CD4-positive, alpha-beta T cell treated with Interleukin-4 for 4 hours (primary cell): ENCODE measurements at places on chromosomes 1 and 21.

- DNase-seq, result no peak
Measured at GRCh38 chr1:14880456-14881316, 272.9 kb upstream of the TMEM51 start.

- DNase-seq, result no peak
Measured at GRCh38 chr21:36858320-36858957, 108.0 kb downstream of the HLCS start.

DNA sequence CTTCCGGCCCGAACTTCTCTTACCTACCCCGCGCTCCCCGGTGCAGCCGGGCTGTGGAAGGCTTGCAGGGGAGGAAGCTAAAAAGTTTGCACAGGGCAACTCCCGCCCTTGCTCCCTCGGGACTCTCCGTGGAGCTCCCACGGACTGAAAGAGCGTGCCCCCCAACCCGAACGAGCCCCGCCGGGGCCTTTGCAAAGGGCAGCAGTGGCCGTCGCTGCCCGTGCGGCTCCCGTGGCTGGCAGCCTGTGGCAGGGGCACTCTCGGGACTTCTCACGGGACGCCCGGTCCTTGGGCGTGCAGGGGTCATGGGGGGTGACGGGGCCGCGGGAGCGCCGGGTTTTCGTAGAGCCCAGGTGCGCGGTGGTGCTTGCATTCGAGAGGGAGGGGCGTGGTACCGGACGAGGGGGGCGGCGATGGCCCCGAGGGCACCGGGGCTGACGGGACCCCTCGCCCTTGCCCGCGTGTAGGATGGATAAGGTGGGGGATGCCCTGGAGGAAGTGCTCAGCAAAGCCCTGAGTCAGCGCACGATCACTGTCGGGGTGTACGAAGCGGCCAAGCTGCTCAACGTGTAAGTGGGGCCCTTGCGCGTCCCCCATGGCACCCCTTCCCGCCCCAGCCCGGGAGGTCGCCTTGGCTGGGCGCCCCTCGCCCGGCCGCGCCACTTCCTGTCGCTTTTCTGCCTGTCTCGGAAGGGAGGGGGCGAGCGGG, 711 bp downstream of the GADD45A start:
- peak; percentile 30 for DNase-seq

DNA sequence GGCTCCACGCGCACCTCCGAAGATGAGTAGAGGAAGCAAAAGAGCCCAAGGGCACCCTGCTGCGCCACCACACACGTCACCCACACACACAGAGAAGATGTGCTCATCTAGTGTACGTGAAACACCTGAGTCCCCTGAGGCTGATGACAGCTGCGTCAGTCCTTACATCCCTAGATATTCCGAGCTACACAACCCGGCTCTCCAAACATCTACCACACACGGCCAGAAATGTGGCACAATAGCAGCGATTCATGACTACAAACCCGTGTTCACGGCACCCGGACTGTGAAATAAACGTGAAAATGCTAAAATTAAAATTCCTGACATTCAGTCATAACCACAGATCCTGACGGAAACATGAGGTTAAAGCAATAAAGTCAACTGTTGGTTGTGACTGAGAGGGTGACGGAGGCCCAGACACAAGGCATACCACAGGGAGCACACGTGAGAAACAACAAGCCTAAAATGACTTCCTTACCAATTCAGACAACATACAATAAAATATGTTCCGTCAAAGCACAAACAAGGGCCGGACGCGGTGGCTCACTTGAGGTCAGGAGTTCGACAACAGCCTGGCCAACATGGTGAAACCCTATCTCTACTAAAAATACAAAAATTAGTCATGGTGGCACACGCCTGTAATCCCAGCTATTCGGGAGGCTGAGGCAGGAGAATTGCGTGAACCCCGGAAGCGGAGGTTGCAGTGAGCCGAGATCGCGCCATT, 7.3 kb downstream of the SSU72 start:
- no peak for DNase-seq

- DNase-seq, result no peak
Measured at GRCh38 chr1:113192242-113192641, 119.2 kb downstream of the LRIG2 start.

DNA sequence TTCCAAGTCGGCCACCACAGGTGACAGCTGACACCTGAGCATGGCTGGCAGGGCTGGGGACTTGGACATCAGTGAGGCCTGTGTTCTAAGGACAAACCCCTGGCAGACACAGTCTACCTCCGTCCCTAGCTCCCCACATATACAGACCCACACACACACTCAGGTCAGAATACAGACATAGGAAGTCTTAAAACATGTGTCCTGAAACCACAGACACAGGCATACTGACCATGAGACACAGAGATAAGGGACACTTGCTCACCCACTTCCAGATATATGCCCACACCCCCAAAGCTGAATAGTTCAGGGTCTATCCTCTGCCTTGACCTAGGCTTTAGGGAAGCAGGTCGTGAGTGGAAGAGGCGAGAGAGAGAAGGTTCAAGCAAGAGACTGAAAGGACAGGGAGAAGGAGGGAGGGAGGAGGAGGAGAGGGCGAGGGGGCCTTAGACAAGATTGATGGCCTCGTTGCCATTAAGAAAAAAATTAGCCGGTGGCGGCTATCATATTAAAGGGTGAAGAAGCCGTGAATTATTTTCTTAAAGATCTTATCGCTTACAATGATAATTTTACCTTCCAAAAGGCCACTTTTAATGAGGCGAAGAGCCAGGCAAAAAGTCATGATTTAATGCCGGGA, 49.9 kb downstream of the TMEM53 start:
- DNase-seq, result no peak
